ENCODE measurements at places on chromosomes 3 and 15.

- no peak for DNase-seq
Observed at GRCh38 chr3:46395210-46395661, 11.6 kb downstream of the CCR5AS start.

DNA sequence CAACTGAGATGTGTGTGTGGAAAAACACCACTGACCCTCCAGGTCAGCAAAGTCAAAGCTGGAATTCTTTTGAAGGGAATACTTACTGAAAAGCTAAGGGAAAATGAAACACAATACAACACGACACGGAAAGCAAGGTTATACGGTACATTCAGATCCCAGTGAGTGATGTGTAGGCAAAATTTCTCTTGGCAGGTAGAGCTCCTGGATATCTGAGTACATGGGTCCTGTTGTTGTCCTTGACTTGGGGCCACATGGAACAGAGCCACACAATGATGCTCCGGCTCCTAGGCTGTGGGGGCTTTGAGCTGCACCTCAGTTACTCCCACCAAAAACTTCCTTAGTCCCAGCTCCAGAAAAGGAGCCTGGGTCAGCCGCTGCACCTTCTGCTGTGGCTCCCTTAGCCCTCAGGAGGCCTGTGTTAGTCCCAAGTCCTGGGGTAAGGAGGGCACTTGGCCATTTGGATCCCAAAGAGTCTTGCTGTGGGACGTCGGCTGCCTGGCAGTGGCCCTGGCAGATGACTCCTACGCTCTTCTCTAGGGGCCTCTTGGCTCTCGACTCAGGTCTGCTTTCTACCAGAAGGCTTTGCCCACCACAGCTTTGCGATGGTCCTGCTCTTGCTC is 95.6 kb downstream of the ADCY5 start:
- no peak for DNase-seq

DNA sequence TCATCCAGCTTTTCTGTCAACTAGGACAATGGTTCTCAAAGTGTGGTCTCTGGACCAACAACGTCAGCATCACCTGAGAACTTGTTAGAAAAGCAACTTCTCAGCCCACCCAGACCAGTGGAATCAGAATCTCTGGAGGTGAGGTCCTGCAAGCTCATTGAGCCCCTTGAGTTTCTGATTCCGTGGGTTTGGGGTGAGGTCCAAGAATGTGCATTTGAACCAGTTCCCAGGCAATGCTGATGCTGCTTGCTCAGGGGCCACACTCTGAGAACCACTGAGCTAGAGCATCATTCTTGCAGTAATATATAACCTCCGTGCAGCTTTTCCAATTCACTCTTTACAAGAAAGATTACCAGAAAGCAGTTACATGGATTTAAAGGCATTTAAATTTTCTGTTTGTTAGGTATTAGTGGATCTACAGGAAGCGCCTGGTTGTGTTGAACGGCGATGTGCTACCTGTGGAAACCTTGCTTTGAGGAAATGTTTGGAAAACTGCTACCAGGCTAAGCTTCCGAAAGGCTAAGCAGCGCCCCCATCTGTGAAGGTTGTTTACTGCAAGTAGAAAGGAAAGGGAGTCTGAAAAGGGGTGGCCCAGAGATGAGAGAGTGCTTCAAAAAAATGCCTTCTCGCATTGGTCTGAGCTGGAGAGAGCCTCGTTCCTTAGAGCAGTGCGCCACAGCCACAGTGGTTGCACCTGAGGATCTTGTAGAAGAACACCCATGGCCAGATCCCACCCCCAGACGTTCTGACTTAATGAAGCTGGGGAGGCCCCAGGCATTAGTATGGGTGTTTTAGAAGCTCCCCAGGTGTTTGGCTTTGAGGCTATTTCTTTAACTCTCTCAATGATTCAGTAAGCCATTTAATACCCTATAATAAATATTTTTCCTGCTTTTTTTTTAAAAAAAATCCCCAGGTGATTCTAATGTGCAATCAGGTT is 50.0 kb downstream of the RLBP1 start:
- no peak for DNase-seq

DNA sequence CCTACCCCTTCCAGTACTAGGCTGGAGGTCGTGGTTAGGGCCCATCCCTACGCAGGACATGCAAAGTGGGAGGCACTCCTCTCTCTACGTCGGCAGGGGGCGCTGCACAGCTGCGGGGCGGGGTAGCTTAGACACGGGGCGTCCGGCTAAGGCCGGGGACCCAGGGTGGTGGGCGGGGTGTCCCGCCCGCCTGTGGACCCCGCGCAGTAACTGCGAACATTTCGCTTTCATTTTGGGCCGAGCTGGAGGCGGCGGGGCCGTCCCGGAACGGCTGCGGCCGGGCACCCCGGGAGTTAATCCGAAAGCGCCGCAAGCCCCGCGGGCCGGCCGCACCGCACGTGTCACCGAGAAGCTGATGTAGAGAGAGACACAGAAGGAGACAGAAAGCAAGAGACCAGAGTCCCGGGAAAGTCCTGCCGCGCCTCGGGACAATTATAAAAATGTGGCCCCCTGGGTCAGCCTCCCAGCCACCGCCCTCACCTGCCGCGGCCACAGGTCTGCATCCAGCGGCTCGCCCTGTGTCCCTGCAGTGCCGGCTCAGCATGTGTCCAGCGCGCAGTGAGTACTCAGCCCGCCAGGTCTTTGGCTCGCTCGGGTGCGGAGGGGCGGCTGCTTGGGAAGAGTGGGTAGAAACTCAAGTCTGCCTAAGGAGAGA is at the start of gene IL12A:
Gene IL12A, plus strand, starts transcription at position 219 of the 655 bp plus-strand sequence.
- DNase-seq = peak; percentile 67

- no peak for DNase-seq
Observed at GRCh38 chr15:29849218-29849617, 26.9 kb upstream of the TJP1 start.

DNA sequence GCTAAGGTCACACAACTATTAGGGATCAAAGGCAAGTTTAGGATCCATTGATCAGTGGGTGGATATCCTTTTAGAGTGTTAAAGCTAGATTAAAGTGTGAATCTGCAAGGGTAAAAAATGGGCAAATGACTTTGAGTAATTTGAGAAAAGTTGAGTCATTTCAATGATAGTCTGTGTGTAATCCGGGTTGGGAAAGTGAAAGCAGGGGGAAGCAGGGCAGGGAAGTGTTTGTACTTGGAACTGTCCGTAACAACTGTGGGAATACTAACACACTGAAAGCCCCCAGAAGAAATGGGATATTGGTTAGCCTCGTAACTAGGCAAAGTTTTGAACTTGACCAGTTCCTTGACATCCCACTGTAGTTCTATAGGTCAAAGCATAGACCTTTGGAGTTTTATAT is 187.2 kb upstream of the SLITRK3 start:
- no peak for DNase-seq

DNA sequence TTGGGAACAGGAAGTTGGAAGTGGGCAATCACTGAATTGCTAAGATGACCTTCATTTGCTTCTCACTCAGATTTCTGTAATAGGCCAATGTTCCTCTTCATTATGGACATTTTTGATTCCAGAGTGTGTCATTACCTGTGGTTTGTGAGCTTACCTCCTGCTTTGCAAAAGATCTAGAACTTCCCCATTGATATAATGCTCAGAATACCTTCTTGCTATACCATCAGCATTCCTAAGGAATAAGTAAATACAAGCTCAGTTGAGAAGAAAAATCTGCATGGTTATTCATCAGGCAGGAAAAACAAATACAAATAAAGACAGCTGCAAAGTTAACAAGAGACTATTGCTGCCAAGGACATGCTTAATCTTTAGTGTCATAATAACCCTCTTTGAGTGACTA is 5.6 kb upstream of the RPL14 start:
- DNase-seq = no peak

DNA sequence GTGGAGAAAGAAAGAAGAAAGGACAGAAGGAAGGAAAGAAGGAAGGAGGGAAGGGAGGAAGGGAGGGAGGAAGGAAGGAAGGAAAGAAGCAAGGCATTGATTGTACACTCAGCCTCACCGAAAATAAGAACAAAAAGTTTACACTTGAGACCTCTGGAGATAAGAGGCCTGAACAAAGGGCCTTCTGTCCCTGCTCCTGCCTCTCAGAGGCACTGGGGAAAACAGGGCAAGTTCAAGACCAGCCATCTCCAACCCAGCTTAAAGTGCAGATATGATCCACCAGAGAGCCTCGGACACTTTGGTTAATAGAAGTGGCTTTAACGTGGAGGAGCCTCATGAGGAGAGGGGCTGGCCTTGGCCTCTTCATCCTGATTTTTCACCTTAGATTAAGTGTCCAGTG is 582.9 kb upstream of the PPP2R3A start:
- DNase-seq = no peak

- DNase-seq = no peak
Observed at GRCh38 chr15:93072411-93073394, 16.3 kb downstream of the RGMA start.

DNA sequence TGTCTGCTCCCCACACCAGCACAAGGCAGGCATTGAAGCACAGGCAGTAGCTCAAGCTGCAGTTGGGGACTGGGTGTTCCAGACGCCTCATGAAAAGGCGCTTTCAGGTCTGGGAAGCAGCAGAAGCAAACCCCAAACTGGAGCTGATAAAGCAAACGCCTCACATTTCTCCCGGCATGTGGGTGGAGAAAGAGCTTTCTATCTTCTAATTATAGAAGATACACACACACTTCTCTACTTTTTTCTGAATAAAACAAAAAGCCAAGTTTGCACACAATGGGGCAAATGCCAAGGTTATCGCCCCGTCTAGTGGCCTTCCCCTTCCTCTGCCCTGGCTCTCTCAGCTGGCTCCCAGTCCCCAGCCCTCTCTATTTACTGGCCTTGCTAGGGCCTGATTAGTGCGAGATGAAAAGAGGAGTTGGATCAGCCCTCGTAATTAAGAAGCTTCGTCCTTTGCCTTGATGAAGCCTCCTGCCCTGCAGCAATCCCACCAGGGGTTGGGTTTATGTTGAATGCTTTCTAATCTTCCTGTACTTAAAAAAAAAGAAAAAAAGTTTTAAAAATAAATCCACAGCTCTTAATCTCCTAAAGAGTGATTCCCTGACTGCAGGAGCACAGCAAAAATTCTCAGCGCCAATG is 120.2 kb downstream of the MEGF11 start:
- no peak for DNase-seq

- DNase-seq = no peak
Observed at GRCh38 chr3:39420543-39420942, 14.0 kb downstream of the RPSA start.

- DNase-seq = no peak
Observed at GRCh38 chr3:101544161-101544850, 17.4 kb upstream of the TRMT10C start.

DNA sequence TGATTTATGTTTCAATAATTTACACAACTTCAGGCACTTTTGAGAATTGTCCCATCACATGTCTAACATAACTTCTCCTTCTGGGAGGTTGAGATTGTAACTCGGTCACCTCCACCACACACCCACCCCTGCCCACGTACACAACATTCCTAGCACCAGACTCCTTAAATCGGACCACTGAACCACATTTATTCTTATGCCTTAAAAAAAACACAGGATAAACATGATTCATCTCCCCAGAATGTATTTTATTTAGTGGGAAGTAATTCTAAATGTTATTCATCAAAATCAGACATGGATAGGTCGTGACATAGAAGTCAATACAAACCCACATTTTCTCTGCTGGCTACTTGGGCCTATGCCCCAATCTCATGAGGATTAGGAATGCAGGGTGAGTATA is 3.0 kb downstream of the SNTN start:
- no peak for DNase-seq

GRCh38 chr3:194824701-194825111 is 139.0 kb downstream of the FAM43A start:
- no peak for DNase-seq

- DNase-seq = no peak
Observed at GRCh38 chr3:188978421-188979171, 193.2 kb upstream of the TPRG1 start.

DNA sequence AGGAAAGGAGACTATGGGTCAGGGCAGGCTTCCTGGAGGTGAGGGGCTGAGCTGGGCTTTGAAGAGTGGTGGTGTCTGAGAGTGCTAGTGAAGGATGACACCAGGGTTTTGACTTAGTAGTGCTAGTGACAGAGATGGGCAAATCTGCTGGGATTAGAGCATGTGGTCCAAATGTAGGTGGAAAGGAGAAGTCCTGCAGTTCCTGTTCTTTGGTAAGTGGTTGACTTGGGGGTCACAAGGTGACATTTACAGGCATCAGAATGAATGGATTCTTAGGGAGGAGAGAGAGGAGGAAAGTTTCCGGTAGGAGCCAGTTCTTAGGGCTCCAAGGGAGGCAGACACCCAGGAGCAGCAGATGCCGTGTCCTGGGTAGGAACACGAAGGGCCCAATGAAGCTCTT is 796 bp upstream of the DOCK3 start:
- no peak for DNase-seq

DNA sequence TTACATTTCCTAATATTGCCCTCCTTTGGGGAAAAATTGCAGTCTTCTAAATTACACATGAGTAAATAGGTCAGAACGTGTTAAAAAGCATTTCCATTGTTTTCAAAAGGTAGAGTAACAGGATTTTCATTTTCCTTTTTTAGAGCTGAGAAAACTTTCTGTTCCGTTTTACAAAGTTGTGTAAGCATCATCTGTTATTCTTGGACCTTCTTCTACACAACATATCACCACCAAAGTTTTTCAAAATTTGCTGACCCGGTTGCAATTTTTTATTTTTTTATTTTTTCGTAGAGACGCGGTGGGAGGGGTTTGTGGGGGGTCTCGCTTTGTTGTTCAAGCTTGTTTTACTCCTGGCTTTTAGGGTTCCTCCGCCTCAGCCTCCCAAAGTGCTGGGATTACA is 1.1 kb downstream of the CCDC39 start:
- no peak for DNase-seq

GRCh38 chr3:24485511-24485910 is 9.1 kb downstream of the THRB start:
- no peak for DNase-seq

GRCh38 chr3:10180738-10181295 is 16.1 kb downstream of the IRAK2 start:
- DNase-seq = no peak

- DNase-seq = no peak
Observed at GRCh38 chr15:71880276-71880675, 69.9 kb downstream of the NR2E3 start.

DNA sequence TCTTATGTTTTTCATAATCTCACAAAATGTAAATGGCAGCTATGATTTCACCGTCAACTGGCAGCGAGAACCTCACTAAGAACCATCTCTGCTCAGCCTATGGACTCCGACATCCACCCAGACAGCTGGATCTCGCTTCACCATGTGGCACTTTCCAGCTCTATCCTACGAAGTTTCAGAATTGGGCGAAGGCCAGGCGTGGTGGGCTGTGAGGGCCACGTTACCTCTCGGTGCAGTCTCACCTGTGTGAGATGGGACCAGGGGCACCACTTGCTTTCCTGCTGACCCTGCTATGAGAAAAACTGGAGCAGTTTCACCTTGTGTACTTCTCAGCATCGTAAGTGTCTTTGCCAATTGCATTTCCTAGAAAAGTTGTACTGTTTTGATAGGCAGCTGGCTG is 32.3 kb downstream of the CHDH start:
- no peak for DNase-seq

Data from stimulated activated naive CD4-positive, alpha-beta T cell (primary cell).